Activated CD8-positive, alpha-beta memory T cell treated with anti-CD3 and anti-CD28 coated beads for 36 hours (primary cell): ENCODE measurements at places on chromosomes 5 and 9. TPM values are rescaled to one million over a fixed set of nuclear protein-coding genes. Genes with fewer than 3 reads are reported as not detected.

PHF24 gene
- not detected for total RNA-seq

RASGRF2 gene
- total RNA-seq, result 15.5 TPM

FGFR4 gene
- total RNA-seq, result 1.2 TPM

CAMK4 gene
- total RNA-seq, result 51.8 TPM

ADAMTS2 gene
- not detected for total RNA-seq

ZNF366 gene
- total RNA-seq, result not detected

MAP1B gene
- total RNA-seq, result 0.13 TPM

ENTREP1 gene
- total RNA-seq, result not detected

ARHGEF37 gene
- 0.23 TPM for total RNA-seq
